ENCODE measurements at places on chromosomes 3 and 15.

GRCh38 chr3:31973081-31973480, 8.0 kb downstream of the OSBPL10 start:
- no peak for DNase-seq

- peak; percentile 83 for DNase-seq
Measured at GRCh38 chr3:124620600-124621063, 109.6 kb upstream of the UMPS start.

DNA sequence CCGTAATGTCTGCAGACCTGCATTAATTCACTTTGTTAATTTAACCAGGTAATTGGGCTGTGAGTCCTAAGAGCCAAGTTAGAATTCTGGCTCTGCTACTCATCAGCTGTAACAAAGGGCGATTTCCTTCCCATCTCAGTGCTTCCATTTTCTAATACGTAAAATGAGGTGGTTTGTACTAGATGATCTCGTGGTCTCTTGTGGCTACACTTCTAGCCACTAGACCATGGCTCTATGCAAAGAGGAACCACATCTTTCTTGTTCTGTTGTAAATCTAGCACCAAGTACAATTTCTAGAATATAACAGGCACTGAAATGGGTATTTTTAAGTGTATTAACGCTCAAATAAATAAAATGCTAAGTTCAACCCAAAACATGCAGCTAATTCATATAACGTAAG, 174.4 kb upstream of the THBS1 start:
- no peak for DNase-seq

- DNase-seq, result no peak
Measured at GRCh38 chr3:132469326-132469725, 52.0 kb downstream of the DNAJC13 start.

DNA sequence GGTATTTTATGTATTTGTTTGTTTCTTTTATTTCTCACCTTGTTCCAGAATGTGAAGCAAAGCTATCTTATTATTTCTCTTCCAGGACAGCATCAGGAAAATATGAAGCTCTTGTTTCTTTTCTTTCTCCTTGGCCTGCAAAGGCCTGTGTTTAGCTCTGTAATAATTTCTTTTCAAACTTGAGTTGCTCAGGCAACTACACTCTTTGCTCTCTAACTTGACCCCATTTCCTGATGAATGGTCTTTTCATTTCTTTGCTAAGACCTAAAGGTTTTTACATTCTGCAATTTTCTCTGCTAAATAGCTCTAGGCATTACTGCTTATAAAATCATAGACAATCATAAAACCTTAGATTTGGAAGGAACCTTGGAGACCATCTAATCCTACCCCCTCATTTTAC, 26.2 kb upstream of the ZNF770 start:
- DNase-seq, result no peak

DNA sequence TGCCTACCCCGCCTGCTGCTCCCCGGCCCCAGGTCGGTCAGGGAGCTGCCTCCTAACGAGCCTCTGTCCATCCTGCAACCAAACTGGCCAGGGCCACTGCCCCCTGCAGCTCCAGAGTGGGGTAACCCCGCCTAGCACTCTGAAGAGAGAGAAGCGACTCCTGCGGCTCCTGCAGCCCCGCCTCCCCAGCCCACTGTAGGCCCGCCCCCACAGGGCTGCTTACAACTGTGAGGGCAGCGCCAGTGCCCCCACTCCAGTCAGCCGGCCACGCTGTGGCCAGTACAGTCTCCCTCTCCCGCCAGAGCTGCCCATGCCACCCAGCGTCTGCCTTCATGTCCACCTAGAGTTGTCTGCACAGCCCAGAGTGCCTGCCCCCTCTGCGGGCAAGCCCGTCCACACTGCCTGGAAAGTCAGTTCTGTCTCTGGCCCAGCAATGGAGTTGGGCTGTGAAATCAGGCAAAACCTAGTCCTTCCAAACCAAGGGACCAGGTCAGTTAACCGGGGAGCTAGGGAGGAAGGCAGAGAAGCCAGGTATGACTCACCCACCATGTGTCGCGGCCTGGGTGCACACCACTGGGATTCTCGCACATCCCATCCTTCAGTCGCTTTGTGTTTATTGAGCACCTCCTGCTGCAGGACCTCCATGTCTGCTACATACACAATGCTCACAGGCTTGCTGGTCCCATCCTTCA, 2.4 kb downstream of the UCN2 start:
- peak; percentile 81 for DNase-seq

GRCh38 chr3:13107661-13108060, 34.4 kb upstream of the IQSEC1 start:
- DNase-seq, result no peak

DNA sequence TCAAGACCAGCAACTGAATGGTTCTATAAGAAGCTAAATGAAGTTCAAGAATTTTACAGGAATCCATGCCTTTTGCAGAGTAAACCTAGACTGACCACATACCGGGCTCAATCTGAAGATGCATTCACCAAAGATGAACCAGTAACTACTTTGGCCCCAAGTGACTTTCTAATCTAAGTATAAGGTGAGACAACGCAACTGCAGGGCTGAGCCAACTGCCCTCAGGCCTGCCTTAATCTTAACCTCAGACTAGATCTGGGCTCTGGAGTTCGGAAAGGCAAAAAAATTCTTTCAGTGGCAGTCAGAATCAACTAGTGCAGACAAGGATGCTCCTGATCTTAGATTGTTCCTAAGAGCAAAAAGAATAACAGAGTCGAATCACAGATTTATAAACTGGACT, 48.3 kb downstream of the EXD1 start:
- DNase-seq, result no peak

DNA sequence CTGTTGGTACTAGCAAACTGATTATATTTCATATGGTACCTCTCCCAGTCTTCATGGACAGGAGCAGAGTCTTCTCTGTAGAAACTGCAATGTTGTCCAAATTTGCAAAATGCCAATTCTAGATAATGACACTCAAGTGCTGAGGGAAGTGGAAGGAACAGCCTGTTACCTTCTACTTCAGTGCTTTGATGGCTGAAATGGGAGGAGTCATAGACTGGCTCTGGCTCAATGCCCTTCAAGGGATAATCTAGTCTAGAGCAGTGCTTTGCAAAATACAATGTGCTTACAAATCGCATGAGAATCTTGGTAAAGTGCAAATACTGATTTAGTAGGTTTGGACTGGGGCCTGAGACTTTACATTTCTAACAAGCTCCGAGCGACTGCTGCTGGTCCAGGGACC, 51.7 kb upstream of the ACP3 start:
- no peak for DNase-seq

GRCh38 chr15:59245559-59245958, 38.9 kb downstream of the LDHAL6B start:
- no peak for DNase-seq

GRCh38 chr3:50299929-50300680, 900 bp upstream of the HYAL3 start:
- DNase-seq, result peak; percentile 48

- no peak for DNase-seq
Measured at GRCh38 chr3:23960649-23961048, 15.6 kb downstream of the NR1D2 start.
